Fibroblast of gingiva (primary cell): ENCODE measurements at places on chromosomes 1 and 21.
A peak's percentile ranks its signal among the peaks of the same experiment; 100 is the strongest.

DNA sequence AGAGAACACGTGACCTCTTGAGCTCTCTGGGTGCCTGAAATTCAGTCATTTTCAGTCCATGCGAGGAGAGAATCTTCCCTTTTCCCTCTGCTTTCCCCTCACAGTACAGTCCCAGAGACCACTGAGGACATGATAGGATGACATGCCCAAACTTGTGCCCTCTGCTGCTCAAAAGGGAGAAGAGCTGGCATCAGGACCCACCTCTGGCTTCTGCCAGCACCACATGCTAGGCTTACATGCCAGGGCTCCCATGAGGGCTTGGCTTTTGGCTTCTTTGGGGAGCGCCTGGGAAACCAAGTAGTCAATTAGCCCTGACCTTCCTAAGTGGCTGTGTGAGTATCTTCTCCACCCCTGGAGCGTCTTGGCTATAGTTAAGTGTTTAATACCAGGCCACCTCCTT lies 13.8 kb upstream of the KCNQ4 start:
- peak; percentile 19 for DNase-seq

GRCh38 chr21:25296252-25296651 lies 311.0 kb downstream of the MRPL39 start:
- no peak for DNase-seq

- no peak for DNase-seq
Observed at GRCh38 chr1:225299624-225300023, 128.2 kb downstream of the LBR start.

DNA sequence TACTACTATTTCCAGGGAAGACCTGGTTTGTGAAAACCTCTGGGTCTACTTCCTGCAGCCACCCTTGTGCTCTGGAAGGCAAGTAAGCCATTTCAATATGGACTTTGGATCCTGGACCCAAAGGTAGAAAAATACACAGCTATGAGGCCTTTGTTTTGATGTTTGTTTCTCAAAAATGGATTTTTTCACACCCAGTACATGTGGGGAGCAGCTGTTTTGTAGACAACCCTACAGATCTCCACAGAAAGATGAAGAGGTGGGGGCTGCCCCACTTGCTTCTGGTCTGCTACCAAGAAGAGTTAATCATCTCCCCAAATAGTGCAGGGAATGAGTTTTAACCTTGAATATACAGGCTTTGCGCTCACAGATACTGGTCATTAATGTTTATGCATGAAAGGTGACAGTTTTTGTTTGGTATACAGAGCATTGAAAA lies 29.2 kb downstream of the ZNF281 start:
- DNase-seq: no peak

DNA sequence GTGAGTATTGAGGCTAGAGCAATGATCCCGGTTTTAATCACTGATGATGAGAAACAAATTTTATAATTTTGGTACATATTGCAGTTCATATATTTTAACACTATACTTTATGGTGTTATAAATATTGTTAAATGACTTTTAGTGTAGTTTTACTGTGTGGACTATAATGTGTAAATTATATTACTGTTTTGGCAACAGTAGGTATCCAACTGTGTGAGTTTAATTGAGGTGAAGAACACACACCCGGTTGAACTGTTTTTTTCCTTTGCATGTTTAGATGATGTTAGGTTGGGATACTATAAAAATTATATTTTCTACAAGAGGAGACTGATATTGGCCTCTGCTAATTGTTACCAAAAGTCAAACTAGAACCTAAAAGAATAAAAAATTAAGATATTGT lies 166.5 kb downstream of the SDCCAG8 start:
- DNase-seq: no peak

- peak; percentile 50 for DNase-seq
Observed at GRCh38 chr1:108595507-108595906, 35.6 kb downstream of the EEIG2 start.

- no peak for DNase-seq
Observed at GRCh38 chr21:34946385-34946840, 102.7 kb downstream of the RUNX1 start.

DNA sequence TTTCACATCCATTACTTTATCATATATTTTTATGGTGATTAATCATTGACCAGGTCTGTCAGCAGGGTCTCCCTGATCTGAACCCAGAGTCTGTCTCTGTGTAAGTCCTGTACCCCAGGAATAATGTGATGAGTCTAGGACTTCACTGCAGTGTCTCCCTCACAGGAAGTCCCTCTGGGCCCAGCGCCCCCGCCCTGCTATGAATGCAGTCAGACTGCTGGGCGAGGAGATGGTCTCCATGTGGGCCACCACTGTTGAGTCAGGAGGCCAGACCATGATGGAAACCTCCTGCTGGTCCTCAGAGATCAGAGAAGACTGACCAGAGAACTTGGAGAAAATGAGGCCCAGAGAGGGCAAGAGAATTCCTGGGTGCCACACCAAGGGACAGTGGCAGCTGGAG lies 9.5 kb downstream of the TMEM222 start:
- no peak for DNase-seq

GRCh38 chr1:206833801-206834200 lies 31.6 kb upstream of the IL20 start:
- DNase-seq: no peak

DNA sequence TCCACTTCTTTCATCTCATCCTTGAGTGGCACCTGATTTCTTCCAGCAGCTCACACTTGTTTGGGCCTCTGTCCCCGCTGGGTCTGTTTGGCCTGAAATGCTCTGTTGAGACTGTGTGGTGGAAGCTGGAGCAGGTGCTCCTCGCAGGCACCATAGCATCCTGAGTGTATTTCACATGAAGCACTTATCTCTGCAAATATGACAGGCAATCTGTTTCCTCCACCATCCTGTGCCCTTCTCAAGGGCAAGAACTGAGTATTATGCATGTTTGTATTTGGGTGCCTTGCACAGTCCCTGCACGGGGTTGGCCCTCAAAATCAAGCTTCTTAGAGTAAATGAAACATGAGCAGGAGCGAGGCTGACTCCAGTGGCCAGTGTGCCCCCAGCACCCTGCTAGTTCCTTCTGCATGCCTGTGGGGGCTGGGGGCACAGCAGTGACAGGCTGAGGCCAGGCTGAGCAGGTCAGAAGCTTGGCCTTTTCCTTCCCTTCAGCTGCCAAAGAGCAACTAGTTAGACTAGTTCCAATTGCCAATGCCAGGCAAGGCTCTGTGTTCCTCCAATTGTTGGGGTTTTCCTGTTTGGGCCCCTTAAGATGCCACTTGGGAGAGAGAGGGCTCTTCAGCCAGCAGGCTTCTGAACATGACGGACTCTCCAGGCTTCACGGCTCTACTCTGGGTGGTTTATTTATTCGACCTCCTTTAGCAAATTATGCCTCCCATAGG lies 129.6 kb upstream of the ATP1A1 start:
- DNase-seq: no peak

- DNase-seq: no peak
Observed at GRCh38 chr1:156191292-156191964, 2.5 kb upstream of the SLC25A44 start.

DNA sequence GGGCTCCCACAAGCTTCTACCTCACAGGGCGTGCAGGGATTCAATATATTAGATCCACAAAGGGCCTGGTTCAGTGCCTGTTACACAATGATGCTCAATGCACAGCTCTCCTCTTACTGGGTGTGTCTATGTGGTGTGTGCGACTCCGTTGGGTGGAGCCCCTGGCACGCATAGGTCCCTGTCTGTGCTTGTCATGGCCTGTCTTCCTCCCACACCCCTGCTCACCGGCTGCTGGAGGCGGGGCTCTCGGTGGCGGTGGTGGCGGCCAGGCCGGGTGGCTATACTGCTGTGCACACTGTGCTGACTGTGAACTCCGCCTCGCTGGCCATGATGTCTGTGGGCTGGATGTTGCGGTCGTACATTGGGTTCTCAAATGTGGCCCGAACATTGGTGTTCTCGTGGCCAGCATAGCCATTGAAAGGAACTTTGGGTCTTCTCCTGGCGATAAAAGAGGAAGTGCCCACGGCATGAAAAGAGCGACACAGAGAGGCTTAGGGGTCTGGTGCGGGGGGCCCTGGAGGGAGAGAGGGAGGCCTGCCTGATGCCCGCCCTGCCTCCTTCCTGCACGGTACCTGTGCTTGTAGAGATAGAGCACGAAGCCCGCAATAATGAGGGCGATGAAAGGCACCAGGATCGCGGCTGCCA lies 46.9 kb downstream of the ZSCAN20 start:
- no peak for DNase-seq

DNA sequence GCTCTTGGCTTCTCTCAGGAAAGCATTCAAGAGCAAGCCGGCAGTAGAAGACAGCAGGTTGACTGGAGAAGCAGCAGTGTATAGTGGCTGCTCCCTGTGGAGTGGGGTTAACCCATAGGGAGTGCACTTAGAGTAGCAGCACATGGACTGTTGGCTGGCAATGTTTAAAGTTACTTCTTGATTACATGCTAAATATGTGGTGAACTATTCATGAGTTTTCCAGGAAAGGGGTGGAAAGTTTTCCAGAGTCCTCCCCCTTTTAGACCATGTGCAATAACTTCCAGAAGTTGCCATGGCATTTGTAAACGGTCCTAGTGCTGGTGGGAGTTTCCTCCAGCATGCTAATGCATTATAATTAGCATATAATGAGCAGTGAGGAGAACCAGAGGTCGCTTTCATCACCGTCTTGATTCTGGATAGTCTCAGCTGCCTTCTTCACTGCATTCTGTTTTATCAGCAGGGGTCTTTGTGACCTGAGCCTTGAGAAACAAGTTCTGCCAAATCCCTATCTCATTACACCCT lies 131.8 kb downstream of the CCDC185 start:
- no peak for DNase-seq

- DNase-seq: no peak
Observed at GRCh38 chr21:39040494-39041110, 142.6 kb downstream of the PSMG1 start.

GRCh38 chr1:25922056-25922970 lies 16.1 kb upstream of the STMN1 start:
- no peak for DNase-seq

GRCh38 chr1:221782970-221783369 lies 41.1 kb upstream of the DUSP10 start:
- no peak for DNase-seq

DNA sequence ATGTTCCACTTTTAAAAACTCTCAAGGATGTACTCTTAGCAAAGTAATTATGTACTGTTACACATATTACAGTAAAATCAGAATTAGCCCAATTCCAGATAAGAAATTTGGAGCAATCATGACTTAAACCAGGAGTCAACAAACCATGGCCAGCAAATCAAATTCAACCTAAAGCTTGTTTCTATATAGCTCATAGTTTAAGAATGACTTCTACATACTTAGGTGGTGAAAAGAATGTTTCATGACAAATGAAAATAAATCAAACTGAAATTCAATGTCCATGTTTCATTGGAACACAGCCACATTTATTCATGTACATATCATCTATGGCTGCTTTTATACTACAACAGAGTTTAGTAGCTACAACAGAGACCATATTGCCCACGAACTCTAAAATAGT lies 35.1 kb downstream of the FRRS1 start:
- DNase-seq: no peak

- DNase-seq: no peak
Observed at GRCh38 chr1:36572142-36572715, 89.5 kb upstream of the CSF3R start.

DNA sequence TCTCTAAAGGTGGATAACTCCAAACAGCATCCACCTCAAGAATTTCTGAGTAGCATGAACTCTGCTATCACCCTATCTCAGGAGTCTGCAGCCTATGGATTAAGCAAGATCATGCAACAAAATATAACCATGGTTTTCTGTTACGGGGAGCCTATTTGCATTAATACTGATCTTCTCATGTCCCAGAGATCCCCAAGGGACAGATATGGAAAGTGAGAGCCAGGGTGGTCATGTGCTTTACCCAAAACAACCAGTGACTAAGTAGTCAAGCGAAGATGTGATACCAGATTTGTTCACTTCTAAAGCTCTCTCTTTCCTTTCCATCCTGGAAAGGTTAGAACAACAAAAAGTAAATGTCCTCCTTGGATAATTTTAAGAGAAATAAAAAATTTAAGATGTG lies 125.1 kb downstream of the PRRX1 start:
- DNase-seq: peak; percentile 34

DNA sequence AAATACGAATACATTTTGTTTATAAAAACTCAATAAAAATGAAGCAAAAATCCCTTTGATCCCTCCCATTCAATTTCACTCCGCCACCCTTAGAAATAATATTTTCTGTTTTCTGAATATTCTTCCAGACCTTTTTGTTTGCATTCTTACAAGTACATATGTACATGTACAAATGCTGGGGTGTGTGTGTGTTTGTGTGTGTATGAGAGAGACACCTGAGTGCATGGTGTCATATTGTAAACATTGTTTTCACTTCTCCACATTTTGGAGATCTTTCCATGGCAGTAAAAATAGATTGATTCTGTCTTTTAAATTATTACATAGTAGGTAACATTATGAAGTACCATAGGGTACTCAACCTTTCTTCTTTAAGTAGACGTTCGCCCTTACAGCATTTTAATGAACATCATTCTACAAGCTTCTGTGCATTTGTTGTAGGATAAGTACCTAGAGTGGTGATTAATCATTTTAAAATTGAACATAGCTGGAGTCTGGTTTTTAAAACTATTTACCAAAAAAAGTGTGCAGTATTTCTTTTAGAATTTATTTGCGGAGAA lies 1.3 kb upstream of the MPC2 start:
- DNase-seq: no peak

- DNase-seq: no peak
Observed at GRCh38 chr1:234680331-234680904, 70.4 kb upstream of the IRF2BP2 start.

GRCh38 chr21:46172863-46173528 lies 11.3 kb downstream of the SPATC1L start:
- DNase-seq: no peak
